Activated CD8-positive, alpha-beta memory T cell treated with anti-CD3 and anti-CD28 coated beads for 4 hours (primary cell): ENCODE measurements at places on chromosomes 11 and 22.

DNA sequence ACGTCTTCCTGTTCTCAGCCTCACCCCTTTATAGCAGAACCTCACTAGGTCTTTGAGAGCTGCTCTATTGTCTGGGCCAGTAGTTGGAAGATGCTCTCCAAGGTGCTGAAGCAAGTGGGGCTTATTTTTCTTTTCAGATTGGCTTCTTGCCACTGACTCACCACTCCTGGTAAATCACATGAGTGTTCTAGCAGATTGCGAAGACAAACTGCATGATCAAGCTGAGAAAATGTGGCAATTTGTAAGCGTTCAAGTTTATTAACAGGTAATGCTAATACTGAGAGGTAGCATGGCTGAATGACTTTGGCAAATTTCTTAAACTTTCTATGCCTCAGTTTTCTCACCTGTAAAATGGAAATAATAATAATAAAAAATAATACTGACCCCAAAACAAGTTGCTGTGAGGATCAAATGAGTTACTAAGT lies 59.2 kb downstream of the CACNG2 start:
- no peak for DNase-seq

- DNase-seq = no peak
Observed at GRCh38 chr22:29604076-29604360, 585 bp downstream of the NF2 start.

GRCh38 chr11:79100093-79100910 lies 340.5 kb downstream of the TENM4 start:
- no peak for DNase-seq

GRCh38 chr11:75938543-75938942 lies 123.5 kb downstream of the UVRAG start:
- DNase-seq = no peak

GRCh38 chr22:30841273-30841672 lies 127.3 kb downstream of the MORC2 start:
- DNase-seq = no peak

DNA sequence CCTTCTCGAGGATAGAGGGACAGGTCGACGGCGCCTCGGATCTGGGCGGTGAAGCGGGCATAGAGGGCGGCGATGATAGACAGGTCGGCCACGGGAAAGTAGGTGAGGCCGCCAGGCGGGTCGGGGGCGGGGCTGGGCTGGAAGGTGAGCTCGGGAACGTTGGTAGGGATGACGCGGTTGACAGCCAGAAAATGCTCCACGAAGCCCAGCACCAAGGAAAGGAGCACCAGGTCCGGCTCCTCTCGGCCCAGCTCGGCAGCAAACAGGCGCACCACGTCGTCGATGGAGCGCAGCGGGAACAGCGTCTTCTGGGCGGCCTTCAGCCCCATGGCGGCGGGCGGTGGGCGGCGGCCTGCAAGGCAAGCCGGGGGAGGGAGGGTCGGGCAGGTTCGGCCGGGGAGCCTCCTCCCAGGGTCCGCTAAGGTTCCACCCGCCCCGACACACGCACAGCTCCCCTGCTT lies 540 bp downstream of the MEN1 start:
- no peak for DNase-seq

- no peak for DNase-seq
Observed at GRCh38 chr11:86119077-86119476, 50.2 kb upstream of the PICALM start.

DNA sequence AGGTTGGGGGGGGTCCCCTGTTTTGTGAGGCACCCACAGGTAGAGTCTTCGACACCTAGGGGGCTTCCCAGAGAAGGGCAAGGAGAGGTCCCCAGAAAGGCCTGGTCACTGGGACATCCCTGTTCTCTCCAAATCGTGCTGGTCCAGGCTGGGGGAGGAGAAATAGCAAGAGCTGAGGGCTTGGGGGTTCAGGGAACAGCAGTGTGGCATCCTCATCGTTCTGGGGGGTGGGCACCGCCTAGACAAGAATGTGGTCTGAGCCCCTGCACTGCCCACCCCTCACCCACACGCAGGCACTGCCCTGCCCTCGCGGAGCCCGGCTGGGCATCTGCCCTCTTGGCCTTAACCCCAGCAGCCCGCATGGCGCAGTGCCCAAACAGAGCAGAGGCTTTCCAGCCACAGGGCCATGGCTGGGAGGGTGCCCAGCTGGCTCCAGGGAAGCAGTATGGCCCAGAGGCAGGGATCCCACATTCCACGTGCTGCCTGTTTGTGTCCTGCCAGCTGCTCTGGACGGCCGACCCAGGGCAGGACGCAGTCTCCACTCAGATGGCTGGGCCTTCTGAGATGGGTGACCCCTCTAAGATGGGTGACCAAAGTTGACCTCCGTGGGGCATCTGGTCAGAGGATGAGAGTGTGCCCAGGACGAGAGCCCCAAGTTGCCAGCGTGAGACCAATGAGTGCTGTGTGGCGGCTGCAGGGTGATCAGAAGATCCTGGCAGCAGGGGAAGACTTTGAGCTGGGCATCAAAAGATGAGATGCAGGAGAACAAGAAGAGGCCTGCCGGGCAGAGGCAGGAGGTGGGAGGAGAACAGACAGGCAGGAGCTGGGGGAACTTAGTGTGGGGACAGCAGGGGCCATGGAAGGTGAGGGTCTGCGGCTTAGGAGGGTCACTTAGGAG lies 14.4 kb downstream of the SCARF2 start:
- DNase-seq = no peak

- DNase-seq = no peak
Observed at GRCh38 chr22:32823024-32823730, 21.7 kb downstream of the TIMP3 start.

DNA sequence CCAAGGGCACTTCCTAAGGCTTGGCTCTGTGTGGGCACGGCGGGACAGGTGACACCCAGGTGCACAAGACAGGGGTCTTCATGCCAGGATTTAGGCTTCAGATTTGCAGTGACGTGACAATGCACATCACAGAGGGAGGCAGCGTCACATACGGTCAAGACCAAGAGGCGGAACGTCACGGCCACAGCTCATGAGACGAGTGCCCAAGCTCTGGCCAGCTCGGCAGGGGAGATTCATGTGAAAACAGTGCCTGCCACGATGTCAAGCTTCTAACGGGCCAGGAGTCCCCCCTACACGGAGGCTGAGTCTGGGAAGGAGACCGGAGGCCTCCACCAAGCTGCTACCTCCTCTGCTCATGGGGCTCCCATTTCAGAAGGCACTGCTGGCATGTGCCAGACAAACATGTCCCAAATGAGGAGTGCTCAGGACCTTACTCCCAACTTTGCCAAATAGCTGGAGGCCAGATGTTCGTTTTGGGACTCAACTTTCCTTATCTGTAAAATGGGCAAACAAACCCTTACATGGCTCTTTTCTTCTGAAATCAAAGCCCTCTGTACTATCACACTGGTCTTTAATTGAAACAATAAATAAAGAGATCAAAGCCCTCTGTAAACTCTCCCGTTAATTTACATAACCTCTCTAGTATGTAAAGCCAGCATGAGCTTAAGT lies 16.6 kb downstream of the VPS37C start:
- DNase-seq = no peak

GRCh38 chr11:48109046-48109666 lies 107.5 kb upstream of the OR4B1 start:
- DNase-seq = no peak

GRCh38 chr22:43154887-43155536 lies 3.7 kb downstream of the TSPO start:
- DNase-seq = no peak

DNA sequence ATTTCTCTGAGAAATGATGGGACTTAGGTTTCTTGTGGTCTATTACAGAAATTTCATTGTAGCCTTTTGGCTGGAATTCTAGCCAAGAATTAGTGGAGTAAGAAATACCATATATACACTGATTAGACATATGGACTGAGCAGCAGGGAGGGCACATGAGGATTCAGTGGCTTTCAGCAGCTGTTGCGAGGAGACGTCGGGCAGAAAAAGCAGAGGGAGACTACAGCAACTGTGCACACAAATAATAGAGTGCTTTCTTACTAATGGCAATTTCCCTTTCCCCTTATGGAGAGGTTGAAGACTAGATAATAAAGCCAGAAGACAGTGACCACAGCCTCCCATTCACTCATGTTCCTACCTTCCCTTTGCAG lies 35.4 kb upstream of the CCDC34 start:
- no peak for DNase-seq

DNA sequence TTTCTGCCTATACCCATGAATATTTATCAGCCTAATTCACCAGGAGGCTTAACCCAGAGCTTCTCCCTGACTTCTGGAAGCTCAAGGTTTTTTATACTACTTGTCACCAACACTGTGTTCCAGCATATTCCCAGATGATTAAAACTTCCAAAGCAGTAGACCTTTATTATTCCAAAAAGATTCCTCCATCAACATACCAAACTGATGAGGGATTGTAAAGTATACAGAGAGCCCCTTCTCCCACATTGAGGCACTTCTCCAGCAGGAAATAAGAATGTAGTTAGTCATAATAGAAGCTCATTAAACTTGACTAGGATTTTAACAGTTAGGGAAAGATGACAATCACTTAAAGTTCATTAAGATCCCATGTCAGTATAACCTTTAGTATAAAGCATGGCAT lies 51.4 kb upstream of the CEP126 start:
- DNase-seq = no peak

DNA sequence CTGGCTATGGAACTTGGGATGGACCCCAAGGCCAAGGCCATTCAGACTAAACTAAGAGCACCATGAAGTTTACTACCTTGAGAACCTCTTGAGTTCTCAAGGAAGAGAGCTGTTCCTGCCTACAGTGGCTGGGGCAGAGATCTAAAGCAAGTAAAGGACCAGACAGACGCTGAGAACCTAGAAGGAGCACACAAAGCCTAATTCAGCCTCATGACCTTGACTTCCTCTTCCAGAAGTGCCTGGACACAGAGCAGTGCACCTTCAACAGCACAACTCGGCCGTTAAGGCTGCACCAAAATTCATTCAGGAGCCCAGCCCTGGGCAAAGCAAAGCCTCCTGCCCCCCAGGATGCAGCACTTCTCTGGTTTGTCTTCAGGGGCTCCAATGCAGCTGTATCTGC lies 82.9 kb upstream of the AKIP1 start:
- no peak for DNase-seq

DNA sequence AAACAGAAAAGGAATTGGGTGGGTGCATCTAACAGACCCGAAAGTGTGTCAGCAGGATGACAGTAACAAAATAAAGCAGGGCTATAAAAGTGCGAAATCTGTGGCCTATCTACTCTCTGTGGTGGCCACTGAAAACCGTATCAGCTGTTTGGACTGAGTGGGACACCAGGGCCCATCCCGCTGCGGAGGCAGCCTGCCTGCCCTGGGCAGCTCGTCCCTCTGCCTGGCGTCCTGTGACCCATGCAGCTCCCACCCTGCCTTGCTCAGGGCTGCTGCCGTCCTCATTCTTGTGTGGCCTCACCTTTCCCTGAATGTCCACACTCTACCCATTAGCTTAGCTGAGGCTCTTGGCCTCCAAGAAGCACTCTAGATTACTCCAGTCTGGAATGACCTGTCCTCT lies 30.4 kb downstream of the CARS1 start:
- no peak for DNase-seq

DNA sequence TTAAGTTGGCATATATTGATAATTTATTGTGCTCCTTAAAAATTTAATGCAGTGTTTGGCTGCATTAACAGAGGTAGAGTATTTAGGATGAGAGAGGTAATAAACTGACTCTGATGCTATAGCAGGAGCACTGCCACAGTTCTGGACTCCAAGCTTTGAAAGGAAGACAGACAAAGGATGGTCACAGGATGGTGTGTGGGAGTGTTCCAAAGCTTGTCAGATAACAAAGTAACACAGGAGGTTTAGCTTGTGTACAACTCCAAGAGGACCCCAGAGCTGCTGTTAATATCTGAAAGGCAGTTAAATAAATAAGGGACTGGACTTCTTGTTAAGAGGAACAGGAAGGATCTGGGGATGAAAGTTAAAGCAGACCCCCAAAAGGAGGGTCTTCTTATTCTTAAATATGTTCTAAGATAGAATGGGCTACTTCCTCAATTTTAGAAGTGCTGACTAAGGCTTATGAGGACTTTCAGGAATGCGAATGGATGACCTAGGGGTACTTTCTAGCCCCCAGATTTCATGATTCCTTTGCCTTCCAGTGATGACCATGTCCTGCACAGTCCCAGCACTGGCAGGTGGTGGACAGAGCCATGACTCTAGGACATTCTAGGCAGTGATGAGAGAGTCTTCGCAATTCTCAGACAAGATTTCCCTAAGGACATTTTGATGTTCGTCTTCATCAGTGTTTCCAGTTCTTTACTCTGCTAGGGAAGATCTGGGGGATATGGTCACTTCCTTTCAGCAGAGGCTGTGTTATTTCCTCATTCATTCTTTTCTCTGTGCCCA lies 149.1 kb upstream of the RASSF10 start:
- no peak for DNase-seq

DNA sequence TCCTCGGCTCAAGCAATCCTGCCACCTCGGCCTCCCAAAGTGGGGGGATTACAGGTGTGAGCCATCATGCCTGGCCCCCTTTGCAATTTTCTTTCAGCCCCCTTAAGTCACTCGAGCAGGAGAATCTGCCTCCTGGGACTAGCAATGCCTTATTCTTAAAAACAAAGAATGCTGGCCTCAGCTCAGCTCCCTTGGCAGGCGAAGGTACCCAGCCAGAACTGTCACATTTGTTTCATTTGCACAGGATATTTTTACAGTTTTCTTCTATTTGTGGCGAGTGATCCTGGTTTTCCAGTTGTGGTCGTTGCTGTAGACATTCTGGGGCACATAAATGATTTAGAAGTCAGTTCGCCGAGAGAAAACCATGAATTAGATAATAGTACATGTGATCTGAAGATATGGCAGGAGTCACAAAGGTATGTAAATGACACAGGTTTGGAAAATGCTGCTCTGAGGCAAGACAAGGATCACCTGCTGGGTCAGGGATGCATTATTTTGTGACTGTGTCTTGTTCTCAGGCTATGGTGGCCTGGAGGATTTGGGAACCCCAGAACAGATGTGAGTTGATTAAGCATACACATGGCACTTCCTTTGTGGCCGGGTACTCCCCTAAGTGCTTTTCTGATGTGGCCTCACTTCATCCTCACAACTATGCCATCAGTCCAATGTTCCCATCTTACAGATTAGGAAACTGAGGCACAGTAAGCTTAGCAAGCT lies 51.2 kb upstream of the SLC22A12 start:
- DNase-seq = no peak

- DNase-seq = no peak
Observed at GRCh38 chr22:29343313-29343805, 27.9 kb upstream of the RASL10A start.

GRCh38 chr11:128361451-128362020 lies 225.8 kb downstream of the ETS1 start:
- DNase-seq = no peak

- peak; percentile 17 for DNase-seq
Observed at GRCh38 chr11:128884703-128885338, 6.3 kb upstream of the KCNJ5 start.

DNA sequence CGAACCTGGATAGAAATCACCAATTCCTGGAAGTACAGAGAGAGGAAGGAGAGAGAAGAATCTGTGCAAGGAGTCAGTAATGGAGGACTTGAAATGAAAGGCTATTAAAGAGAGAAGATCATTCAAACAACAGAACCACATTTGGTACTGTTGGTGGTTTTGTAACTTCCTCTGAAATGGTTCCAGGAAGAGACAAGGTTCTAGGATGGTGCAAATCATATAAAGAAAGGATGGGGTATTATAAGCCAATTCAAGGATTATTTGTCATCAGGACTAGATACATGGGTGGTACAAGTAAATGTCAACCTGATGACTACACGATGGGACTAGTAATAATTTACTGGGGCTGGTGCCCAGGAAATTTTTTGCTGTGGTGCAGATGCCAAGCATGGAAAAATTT lies 28.9 kb upstream of the TMA7B start:
- DNase-seq = no peak

- DNase-seq = no peak
Observed at GRCh38 chr11:12518606-12519385, 141.4 kb downstream of the PARVA start.
